ENCODE measurements at places on chromosomes 11 and 22.

DNA sequence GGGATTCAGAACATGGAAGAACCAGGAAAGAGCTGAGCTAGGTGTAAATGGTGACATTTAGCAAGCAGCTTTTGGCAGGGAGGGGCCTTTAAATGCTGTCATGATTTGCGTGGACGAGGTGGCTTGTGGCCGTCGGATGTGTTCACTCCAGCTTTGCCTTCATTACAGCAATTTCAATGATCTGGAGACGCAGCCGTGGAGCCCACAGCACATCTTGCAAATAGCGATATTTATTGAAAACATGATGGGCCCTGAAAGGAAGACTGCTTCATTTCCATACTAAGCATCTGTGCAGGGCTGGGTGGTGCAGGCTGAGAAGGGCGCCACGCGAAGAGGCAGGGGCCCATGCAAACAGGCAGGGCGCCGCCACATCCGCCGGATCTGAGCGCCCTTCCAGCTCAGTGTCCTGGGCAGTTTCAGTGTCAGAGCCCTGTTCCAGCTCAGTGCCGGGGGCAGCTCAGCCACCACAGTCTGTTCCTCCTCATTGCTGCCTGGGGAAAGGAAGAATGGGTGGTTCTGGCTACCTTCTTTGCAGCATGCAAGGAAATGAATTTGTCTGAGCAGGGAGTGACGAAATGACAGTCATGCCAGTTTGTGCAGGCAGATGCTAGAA is 111.1 kb upstream of the TTC12 start:
- no peak for DNase-seq

DNA sequence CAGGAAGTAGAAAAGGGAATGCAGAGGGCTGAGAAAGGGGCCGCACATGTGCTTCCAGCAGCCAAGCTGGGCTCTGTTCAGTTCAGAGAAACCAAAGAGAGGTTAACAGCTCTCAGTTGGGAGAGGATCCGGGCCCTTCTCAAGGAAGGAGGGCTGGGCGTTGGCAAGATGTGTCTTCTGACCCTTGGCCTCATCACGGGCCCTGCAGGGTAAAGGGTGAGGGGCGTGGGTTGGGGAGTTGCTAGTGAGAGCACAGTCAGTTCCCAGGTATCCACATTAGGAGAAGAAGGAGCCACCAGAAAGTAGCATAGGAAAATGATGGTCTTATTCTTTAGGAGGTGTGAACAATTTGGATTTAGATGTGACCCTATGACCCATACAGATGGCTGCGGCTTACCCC is 73.0 kb downstream of the OSBP2 start:
- no peak for DNase-seq

- peak; percentile 76 for DNase-seq
Observed at GRCh38 chr22:38228873-38229740, 27.3 kb downstream of the MAFF start.

DNA sequence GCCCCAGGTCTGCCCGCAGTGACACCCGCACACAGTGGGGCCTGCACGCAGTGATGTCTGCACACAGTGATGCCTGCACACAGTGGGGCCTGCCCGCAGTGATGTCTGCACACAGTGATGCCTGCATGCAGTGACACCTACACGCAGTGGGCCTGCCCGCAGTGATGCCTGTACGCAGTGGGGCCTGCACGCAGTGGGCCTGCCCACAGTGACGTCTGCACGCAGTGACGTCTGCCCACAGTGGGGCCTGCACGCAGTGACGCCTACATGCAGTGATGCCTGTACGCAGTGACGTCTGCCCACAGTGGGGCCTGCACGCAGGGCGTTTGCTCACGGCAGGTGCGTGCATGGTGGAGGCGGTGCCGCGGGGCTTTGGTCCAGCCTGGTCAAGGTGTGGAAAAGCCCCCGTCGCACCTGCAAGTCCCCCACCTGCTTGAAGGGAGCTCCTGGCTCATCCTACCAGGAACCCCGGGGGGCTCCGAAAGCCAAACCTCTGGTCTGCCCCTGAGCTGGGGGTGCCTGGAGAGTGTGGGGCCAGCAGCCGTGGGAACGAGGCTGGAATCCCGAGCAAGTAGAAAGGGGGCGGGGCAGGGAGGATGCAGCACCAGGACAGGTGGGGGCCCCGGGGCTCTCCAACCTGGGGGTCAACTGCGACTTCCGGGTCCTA is 8.9 kb upstream of the SYT8 start:
- no peak for DNase-seq

Data from HT1080 (cell line).